Epithelial cell of proximal tubule (primary cell): ENCODE measurements at places on chromosomes 3 and 15. TPM values are rescaled to one million over a fixed set of nuclear protein-coding genes. Genes with fewer than 3 reads are reported as not detected.

DNA sequence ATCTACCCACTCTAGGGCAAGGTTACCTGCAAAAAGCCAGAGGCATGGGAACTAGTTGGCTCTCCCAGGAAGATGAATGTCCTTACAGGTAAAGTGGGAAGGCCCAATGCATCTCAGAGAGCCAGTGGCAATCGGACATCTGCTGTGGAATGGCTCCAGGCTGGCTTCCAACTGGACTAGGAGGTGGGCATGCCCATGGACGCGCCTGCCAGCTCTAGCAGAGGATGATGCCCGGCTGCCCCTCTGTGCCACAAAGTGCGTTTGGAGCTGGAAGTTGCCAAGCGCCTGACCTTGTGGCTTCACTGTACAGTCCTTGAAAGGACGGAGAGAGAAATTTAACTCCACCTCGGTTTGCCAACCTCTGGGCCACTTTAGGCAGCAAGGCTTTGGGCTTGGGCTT, 84.4 kb downstream of the NR2F2 start:
- no peak for DNase-seq

GRCh38 chr3:27521872-27522265, 37.7 kb upstream of the SLC4A7 start:
- DNase-seq: no peak

- DNase-seq: no peak
These were observed 19.1 kb downstream of the RNF13 start for GRCh38 chr3:149832086-149832485.

DNA sequence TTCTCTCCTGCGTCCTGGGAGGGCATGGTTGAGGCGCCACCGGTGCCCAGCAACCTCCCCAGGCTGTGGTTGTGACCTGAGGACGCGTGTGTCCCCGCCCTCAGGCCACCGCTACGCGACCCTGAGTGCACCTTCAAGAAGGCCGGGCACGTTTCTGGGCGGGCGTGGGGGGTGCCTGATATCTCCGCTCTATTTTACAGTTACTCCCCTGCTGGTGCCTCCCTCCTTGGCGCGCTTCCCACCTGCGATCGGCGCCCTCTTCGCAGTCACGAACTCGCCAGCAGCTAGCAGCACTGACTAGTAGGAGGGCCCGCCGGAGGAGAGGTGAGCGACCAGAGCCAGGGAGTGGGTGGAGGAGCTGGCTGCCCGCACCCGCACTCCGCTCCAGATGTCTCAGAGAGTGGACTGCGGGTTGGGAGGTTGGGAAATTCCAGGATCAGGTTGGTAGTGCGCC, 43.2 kb upstream of the POLG start:
- DNase-seq: no peak

- DNase-seq: no peak
These were observed 66.3 kb downstream of the TPRG1 start for GRCh38 chr3:189238071-189238470.

DNA sequence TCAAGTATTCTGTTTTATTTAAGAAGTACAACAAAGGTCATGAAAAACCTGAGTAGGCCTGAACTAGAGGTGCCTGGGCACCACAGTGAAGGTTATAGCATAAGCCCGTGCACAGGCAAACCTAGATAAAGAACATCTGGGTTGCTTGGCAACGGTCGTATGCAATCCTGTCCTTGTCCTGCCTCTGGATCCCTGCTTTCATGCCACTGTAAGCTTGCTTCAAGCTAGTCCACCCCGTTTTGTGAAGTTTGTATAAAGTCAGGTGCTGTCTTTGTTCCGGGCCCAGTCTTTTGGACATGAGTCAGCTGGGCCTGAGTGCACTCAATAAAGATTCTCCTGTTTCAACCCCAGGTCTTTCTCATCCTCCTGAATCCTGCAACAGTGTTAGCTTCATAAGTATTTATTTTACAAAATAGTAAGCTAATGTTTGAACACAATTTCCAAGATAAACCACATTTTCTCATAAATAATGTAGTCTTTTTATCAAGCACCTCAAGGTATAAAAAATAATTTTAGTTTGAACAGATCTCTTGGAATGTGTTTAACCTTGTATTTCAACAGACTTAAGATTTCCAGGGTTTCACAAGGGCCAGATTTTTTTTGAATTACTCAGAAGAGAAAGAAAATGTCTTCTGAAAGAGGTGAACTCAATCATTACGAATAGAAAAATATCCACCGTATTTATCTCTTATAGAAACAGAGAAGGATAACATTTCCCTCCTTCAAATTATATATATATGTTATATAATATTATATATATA, 14.3 kb upstream of the SLC9C1 start:
- DNase-seq: no peak

- no peak for DNase-seq
These were observed 15.0 kb downstream of the ACAA1 start for GRCh38 chr3:38121832-38122461.

The SNX33 gene
- total RNA-seq: 6.7 and 13.5 TPM in 2 replicates
